ENCODE measurements at places on chromosomes 13 and 19.

GRCh38 chr13:20401531-20401930, 124.1 kb downstream of the CRYL1 start:
- no peak for DNase-seq

DNA sequence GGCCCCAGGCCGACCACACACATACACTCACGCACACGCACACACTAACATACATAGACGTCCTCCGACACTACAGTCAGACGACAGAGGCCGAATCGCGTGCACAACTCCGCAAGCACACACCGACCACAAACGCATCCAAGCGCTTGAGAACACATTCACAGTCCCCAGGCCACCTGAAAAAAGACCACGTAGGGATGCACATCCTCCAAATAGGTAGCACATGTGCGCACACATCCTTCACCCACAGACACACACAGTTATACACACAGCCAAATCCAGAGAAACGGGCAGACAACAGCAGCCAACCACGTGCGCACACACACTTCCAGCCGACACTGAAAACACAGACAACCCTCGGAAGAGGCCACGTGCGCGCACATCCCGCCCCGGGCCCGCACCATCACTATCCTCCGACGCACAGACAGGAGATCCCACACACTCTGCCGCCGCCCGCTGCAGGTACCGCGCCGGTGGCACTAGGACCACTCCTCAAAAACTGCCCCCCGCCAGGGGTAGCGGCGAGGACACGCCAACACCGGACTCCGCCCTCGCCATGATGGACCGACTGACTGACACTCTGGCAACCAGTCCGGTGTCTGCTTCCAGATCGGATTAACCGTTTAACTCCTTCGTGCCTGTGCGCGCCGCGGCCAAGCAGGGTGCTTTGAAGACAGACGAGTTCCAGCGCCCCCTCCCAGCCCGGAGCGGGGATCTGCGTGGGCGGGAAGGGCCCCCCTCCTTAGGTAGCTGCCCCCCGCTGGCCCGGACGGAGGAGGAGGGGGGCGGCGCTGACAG, 493 bp upstream of the PDE4A start:
- DNase-seq, result no peak

- no peak for DNase-seq
Measured at GRCh38 chr13:32720026-32720425, 133.8 kb downstream of the PDS5B start.

DNA sequence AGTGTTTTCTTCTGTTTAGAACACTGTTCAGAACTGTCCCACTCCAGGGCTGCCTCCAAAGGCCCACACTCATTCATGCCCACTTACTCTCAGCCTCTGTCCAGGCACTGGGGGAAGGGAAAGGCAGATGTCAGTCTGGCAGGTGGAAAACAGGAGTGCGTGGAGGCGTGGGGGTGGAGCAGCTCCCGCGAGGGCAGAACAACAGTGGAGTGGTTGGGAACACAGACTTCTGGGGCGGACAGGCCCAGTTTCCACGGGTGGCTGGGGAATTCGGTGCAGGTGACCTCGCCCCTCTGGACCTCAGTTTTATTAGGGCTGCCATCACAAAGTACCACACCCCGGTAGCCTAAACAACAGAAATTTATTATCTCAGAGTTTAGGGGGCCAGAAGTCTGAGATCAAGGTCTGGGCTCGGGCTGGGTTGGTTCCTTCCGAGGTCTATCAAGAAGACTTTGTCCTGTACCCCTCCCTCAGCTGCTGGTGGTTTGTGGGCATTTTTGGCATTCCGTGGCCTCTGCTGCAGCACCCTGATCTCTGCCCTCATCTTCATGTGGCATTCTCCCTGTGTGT, 59.7 kb downstream of the SIPA1L3 start:
- no peak for DNase-seq

DNA sequence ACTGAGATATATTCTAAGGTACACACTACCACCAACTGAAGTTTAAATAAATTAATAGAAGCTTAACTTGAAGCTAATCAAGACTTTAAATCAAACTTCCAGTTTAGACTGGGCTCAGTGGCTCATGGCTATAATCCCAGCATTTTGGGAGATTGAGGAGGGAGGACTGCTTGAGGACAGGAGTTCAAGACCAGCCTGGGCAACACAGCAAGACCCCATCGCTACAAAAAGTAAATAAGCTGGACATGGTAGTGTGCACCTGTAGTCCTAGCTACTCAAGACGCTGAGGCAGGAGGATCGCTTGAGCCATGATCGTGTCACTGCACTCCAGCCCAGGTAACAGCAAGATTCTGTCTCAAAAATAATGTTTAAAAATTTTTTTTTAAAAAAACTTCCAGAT, 8.6 kb downstream of the KPNA3 start:
- no peak for DNase-seq

DNA sequence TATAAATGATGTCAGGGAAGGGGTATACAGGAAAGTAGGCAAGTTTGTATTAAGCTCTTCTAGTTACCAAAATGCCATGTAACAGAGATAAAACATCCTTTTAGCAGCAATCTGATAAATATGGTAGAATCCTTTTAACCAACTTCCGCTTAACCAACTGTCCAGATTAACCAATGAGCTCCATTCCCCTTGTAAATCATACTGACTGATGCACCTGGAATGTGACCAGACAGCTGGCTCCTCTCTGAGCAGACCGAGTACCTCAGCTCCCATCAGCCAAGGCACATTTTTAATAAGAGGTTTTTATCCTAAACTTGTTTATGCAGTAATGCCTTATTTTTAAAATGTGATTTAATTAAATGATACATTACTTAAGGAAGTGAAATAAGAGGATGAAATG, 66.4 kb downstream of the KLF12 start:
- DNase-seq, result no peak

- no peak for DNase-seq
Measured at GRCh38 chr19:13366529-13367143, 139.6 kb downstream of the CACNA1A start.

DNA sequence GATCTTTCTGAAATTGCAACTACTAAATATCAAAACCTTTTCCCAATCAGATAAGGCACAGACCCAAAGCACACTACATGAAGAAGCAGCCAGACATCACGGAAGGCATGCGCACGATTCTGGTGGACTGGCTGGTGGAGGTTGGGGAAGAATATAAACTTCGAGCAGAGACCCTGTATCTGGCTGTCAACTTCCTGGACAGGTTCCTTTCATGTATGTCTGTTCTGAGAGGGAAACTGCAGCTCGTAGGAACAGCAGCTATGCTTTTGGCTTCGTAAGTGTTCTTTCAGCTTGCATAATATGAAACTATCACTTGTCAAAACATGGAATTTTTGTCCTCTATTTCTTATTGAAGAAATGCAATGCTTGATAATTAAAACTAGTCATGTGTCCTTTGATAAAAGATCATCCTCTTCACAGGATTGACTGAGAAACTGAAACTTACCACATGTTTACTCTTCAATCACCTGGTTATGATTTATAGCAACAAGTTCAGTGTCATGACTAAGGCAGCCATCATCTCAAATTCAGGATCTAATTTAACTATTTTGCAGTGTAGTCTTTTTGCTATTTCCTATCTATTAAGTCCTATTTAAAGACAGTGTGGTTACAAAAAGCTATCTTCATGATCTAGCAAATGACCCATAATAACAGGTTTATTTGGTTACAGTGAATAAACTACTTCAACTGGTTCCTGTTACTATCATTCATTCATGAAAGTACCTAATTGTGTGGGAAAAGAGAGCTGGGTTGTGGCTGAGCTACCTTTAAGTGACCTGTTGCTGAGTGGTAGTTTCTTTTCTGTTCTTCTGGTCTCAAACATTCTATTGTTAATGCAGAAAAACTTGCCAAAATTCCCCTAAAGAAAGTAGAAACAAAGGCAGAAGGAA, 6.5 kb downstream of the CCNA1 start:
- DNase-seq, result no peak

GRCh38 chr19:10555610-10555973, 10.2 kb downstream of the KRI1 start:
- DNase-seq, result no peak

DNA sequence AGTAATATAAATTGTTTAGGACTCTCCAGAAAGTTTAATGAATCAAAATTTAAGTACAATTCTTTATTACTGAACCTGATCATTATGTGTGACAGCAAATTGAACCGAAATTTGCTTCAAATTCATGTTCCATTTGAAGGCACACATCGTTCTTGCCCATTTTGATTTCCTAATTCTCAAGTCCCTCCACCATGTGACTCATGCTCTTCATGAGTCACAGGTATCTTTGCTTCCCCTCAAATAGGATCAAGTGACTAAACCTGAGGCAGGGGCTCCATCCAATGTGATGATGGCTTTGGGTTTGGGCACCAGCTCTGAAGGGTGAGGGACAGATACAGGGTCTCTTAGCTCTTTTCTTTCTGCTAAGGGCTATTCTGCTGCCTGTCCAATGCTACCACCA, 86.1 kb downstream of the THSD1 start:
- no peak for DNase-seq

DNA sequence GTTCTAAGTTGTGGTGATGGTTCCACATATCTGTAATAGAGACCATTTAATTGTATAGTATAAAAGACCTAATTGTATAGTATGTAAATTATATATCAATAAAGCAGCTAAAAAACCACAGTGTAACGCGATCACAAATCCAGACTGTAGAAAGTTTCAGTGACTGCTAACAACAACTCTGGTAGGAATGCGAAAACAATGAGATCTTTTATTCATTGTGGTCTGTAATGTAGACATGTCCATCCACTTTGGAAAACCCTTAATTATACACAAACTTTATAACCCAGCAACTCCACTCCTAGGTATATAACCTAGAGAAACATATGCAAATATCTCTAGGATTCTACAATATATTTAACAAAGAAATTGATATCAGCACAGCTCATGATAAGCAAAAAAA, 549.5 kb downstream of the SLITRK1 start:
- DNase-seq, result no peak

- DNase-seq, result no peak
Measured at GRCh38 chr13:30019648-30020626, 169.5 kb upstream of the UBL3 start.

DNA sequence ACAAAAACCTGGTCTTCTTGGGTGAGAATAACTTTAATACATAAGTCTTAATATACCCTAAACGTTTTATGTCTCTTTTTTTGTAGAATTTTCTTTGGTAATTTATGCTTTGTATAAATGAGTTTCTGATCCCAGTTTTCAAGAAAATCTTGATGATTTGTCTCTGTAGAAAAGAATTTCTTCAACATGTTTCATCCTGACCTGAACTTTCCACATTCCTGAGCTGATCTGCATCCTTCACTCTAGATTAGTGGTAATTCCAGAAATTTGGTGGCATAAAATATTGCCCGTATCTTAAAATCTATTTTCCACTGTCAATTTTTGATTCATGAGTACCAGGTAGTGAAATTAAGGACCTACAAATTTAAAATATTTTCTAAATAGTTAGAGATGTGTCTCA, 16.3 kb downstream of the ZNF714 start:
- DNase-seq, result no peak

DNA sequence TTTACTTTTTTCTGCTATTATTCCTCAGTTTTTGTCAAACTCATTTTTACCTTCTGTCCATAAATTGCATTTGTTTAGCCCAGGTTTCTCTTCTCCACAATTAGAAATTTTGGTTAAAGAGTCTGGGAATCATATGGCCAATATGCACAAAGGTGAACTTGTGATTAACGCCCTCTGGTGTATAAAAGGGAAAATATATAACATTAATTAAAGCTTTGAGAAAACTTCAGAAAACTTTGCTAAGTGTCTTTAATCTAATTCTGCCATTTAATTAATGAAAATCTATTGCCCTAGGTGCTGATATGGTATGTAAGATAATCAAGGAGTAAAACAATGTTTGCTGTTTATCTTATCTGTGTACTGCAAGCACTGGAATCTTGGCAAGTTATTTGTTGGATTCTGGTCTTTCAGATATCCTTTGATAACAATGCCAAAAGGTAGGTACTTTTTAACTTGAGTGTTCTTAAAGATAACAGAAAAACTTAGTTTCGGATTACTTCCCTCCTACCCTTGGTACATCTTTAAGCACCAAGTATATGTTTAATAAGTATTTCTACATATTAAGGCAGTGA, 402.6 kb downstream of the SUCLA2 start:
- DNase-seq, result no peak

- no peak for DNase-seq
Measured at GRCh38 chr13:30966101-30966500, 33.6 kb downstream of the TEX26 start.

- peak; percentile 15 for DNase-seq
Measured at GRCh38 chr13:114102131-114102520, 30.3 kb downstream of the RASA3 start.

DNA sequence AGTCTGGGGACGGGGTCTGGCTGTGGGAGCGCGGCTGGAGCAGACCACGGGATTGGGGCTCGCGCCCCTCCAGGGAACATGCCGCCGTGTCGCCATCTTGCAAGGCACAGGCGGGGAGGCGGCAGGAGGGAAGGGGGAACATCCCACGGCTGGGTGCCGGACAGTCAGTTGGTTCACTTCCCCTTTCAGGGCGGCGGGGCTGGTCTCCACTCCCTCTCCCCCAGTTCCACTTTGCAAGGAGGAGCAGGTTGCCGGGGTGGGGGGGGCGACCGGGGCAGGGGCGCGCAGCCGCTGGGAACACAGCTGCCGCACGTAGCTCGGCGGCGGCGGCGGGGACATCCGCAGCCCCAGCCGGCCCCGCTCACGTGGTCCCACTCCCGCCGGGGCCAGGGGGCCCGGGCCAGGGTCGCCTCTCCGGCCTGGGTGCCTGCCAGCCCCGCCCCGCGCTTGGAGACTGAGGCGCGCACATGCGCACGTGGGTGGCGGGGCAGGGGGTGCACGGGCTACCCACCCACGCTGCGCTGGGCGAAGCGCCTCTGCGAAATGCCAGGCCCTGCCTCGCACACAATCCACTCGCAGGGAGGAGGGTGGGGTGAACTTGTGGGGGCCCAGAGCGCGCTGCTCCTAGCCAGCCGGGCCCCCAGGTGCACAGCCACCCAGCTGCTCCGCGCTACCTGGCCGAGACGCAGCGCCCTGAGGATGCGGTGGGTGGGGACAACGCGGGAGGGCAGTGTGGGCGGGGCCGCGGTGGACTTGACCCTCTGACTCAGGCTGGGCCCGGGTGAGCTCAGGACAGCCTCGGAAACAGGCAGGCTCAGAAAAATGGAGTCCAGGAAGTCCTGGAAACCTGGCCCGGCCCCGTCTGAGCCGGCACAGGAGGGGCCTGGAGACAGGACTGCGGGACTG, 6.4 kb downstream of the KLF16 start:
- DNase-seq, result peak; percentile 72

GRCh38 chr13:48504606-48505005, 28.3 kb downstream of the RCBTB2 start:
- no peak for DNase-seq

DNA sequence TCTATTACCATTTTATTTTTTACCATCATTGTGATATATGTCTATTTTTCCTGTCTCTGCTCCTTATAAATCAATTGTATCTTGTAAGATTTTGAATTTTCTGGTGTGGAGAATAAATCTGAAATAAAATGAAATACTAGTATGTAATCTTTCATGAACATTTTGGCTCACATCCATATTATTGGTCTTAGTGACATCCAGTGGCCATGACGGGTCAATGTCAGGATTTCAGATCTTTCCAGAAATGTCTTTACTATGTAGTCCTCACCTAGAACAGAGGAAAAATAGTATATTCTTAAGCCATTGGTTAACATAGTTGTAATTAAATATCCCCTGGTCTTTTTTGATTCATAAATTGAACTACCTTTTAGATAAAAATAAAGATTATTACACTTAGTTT, 109.8 kb upstream of the GPC6 start:
- no peak for DNase-seq

All from activated CD8-positive, alpha-beta memory T cell treated with anti-CD3 and anti-CD28 coated beads, Interleukin-2, amount 50 U/mL, for 4 hours (primary cell).